ENCODE measurements at places on chromosomes 1 and 21.

GRCh38 chr1:72557446-72558049 lies 275.2 kb upstream of the NEGR1 start:
- no peak for DNase-seq

DNA sequence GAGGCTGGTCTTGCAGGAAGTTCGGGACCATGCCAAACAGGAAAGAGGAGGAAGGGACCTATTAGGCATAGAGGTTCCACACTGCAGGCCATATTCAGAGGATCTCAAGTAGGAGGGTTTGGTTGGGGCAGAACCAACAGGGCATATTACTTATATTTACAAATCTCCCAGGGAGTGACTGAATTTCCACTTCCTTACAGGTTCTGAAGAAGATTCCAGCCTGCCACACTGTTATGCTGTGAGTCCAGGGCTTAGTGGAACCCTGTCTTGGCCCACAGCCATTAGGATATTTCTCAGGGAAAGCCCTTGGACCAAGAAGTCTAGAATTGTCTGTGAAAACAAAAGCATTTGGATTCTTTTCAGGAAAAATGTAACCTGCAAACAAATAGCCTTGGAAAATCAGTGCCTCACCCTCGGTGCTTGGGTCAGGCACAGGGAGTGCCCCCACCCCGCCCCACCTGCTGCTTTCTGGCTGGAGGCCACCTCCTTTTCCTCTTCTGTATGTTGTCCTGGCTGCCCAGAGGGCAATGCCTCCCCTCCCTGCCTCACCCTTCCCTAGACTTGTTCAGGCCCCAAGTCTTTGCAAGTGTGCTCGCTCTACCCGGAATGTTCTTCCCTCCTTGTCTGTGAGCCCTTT lies 41.0 kb upstream of the JUN start:
- no peak for DNase-seq

GRCh38 chr1:178048426-178048825 lies 45.5 kb upstream of the RASAL2 start:
- DNase-seq: no peak

DNA sequence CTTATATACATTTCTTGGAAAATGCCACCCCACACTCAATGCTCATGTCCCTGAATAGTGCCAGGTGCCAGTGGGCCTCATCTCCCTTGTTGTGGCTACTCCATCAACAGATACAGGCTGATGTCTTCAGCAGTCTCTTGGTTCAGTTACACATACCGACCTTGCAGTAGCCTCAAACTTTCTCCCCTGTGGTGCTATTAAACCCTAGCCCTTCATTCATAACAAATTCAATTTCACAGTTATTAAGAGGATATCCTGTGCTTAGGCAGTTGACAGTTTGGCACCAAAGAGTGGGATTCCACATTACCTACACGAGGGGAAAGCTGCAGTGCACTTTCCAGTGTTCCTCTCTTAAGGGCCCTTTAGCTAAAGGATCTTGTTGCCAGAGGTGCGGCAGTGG lies 35.9 kb upstream of the CAMK1G start:
- DNase-seq: no peak

GRCh38 chr1:6588893-6589520 lies 9.2 kb downstream of the ZBTB48 start:
- DNase-seq: no peak

GRCh38 chr1:50531027-50531426 lies 107.8 kb upstream of the DMRTA2 start:
- no peak for DNase-seq

DNA sequence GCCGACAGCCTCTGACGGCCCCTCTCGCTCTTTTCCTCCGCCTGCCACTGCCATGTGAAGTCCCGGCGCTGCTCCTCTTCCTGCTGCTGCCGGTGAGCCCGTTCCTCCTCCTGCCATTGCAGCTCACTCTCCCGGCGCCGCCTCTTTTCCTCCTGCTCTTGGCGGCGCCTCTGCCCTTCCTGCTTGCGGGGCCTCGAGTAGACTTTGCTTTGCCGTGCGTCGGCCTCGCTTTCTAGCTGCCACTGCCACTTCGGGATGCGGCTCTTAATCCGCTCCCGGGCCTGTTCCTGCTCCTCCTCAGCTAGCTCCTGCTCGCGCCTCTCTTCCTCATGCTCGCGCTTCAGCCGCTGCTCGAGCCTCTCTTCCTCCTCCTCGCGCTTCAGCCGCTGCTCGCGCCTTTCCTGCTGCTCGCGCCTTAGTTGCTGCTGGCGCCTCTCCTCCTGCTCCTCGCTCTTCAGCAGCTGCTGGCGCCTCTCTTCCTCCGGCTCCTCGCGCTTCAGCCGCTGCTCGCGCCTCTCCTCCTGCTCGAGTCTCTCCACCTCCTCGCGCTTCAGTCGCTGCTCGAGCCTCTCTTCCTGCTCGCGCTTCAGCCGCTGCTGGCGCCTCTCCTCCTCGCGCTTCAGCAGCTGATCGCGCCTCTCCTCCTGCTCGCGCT lies 4.3 kb downstream of the TCHH start:
- no peak for DNase-seq

- DNase-seq: no peak
These were observed 18.0 kb downstream of the COL16A1 start for GRCh38 chr1:31685795-31686194.

- no peak for DNase-seq
These were observed at the start of gene ENO1 for GRCh38 chr1:8878448-8878697. Gene ENO1 (minus strand): TSS chr1:8878686. CDS start chr1:8874908, 3,778 bp downstream.

GRCh38 chr21:44279354-44280260 lies 6.1 kb upstream of the AIRE start:
- no peak for DNase-seq

GRCh38 chr1:228863776-228864175 lies 128.5 kb downstream of the RHOU start:
- no peak for DNase-seq

DNA sequence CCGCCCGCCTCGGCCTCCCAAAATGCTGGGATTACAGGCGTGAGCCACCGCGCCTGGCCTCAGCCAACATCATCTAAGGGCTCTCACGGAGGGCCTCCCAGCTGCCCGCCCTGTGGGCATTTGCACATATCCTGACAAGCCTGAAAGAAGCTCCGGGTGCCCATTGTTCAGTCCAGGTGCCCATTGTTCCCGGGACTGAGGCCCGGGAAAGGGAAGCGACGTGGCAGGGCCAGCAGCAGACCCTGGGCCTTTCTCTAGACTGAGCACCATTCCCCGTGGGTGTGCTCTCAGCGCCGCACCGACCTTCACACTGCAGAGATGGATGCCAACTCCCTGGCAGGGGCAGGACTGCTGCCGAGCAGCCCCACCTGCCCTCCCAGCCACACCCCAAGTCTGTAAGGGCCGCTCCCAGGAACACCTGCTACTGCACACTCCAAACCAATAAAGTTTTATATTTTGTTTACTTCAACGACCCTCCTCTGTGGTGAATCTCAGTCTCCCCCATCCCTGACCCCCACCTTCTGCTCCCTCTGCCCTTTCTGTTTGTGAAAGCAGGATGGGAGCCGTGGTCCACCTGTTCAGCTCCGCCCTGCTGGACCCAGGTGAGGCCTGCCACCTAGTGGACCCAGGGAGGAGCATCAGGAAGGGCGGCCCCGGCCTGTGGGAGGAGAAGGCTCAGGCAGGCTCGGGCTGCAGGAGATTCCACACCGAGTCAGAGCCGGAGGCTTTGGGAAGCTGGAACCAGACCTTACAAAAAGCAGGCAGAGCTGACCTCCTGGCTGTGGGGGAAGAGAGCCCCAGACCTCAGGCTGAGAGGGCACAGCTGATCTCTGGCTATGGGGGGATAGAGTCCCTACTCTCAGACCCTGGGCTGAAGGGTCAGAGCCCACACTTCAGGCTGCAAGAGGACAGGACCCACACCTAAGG lies 1.1 kb upstream of the TMEM82 start:
- peak; percentile 71 for DNase-seq

GRCh38 chr1:2611031-2611501 lies 21.8 kb downstream of the MMEL1 start:
- peak; percentile 17 for DNase-seq

DNA sequence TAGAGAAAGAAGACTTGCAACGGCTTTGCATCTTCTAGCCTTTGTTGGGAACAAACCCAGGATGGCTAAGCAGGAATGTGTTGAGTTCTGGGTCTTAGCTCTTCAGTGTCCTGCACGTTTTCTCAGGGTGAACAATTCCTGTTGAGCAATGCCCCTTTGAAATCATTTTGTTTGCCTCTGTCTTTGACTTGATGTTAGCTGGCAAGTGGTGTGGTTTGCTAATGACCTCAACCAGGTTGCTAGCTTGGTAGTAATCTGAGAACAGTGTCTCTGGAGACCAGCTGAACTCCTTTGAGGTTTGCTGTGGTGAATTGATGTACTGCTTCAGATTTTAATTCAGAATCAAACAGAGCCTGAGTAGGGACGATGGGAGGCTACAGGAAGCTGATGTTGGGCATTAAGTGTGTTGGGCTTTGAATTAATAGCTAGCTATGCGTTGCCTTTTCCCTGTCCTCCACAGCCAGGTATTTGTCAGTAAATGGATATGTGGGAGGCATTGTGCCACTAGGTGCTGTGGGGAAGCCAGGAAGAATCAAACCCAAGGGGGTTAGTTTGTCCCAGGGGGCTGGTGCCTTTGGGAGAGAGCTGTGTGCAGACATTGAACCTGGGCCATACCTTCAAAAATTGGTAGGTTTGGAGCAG lies 23.3 kb upstream of the SRSF10 start:
- no peak for DNase-seq

GRCh38 chr1:216054600-216054999 lies 368.6 kb downstream of the USH2A start:
- DNase-seq: no peak

DNA sequence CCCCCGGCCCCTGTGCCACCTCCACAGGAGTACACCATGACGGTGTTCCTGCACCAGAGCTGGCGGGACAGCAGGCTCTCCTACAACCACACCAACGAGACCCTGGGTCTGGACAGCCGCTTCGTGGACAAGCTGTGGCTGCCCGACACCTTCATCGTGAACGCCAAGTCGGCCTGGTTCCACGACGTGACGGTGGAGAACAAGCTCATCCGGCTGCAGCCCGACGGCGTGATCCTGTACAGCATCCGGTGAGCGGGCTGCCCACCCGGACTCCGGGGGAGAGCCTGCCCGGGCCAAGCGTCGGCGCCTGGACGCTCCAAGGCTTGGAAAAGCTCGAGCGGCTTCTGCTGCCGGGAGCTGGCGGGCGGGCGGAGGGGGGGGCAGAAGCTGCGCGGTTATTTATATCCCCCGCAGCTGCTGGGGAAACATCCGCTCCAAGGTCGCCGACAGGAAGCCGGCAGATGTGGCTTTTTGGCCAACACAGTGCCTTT lies 6.4 kb downstream of the GABRD start:
- DNase-seq: peak; percentile 26

DNA sequence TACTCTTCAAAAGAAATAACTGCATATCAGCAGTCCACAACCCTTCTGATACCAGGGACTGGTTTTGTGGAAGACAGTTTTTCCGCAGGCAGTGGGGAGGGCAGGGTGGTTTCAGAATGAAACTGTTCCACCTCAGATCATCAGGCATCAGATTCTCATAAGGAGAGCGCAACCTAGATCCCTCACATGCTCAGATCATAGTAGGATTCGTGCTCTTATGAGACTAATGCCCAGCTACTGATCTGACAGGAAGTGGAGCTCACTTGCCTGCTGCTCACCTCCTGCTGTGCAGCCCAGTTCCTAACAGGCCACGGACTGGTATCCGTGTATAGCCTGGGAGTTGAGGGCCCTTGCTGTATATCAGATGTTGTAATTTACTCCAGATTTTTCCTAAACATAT lies 11.5 kb downstream of the RO60 start:
- no peak for DNase-seq

GRCh38 chr21:38741950-38742256 lies 63.8 kb upstream of the ETS2 start:
- no peak for DNase-seq

- no peak for DNase-seq
These were observed 26.7 kb upstream of the DIP2A start for GRCh38 chr21:46431884-46432488.

DNA sequence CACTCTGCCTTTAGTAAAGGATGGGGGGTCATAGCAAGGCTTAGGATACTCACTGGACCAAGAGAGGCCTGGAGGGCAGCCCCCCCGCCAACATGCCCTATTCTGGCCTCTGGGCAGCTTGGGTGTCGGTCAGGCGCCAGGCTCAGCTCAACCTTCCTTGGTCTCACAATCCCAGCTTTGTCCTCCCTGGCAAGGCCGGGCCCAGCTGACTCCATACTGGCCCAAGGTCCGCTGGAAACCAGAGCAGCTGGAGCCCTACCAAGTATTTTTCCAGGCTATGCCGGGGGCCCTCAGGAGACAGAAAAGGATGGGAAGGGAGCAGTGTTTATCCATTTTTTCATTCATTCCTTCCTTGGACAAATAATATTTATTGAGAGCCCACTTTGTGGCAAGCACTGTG lies 6.2 kb downstream of the FBXO2 start:
- no peak for DNase-seq

DNA sequence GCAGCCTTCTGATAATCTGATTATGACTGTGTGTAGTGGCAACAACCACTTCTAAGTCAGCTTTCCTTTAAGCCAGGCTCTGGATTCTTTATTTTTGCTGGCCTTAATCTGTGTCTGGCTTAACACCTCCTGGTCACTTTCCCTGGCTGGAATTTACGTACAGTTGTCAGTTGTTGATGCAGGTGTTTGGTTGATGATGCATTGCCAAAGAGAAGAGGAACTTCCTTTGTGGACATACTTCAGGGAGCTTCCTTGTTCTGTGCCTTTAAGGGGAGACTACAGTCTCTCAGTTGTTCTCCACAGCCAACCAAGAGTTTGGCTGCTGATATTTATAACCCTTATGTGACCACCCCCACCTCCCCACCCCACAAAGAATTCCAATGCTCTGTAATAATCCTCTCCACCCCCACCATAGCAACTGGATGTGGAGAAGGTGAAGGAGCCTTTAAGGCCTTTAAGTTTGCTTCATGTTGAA lies 96.0 kb upstream of the BMP8A start:
- DNase-seq: no peak

- no peak for DNase-seq
These were observed 5.5 kb downstream of the GSTM4 start for GRCh38 chr1:109661391-109661790.

GRCh38 chr1:90074970-90075391 lies 80.1 kb downstream of the ZNF326 start:
- DNase-seq: no peak

DNA sequence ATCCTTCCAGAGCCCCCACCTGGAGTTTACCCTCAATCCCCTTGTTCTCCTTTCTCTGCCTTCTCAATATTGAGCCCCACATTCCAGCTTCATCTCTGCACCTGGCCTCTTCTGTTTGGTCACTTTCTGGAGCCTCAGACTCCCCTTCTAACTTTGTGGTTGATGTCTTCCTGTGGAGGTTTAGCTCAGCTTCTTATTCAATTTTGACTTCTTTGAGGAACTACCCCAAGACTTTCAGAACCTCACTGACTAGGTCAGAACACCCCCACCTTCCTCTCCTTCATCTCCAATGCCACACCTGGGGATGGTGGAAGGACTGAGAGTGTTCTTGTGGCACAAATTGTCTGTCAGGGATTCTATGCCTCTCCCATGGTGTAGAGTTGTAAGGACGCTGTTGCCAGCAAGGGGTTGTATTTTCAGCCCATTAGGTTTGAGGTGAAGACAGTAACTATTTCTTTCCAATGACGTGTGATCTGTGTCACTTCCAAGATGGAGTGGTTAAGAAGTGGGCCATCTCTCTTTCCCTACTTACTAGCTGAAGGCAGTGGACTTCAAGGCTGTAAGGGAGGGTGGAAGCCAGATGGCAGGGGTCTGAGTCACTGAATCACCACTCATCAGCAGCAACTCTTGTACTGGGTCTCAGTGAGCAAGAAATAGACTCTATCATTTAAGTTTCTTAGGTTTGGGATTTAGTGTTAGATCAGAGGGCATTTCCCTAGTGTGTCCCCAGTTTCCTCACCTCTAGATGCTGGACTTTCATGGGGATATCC lies 80.6 kb downstream of the PAPPA2 start:
- no peak for DNase-seq
